ENCODE measurements at places on chromosomes 3 and 15. TPM values are rescaled to one million over a fixed set of nuclear protein-coding genes. Genes with fewer than 3 reads are reported as not detected.

The PGBD4 gene
- total RNA-seq, result 4.7 TPM

The TMEM266 gene
- not detected for total RNA-seq

The FETUB gene
- total RNA-seq, result not detected

The SLC38A3 gene
- total RNA-seq, result not detected

The PIK3CA gene
- total RNA-seq, result 45.5 TPM

The GOLGA6L9 gene
- total RNA-seq, result 3.8 TPM

The REC114 gene
- not detected for total RNA-seq

The TM6SF1 gene
- 0.50 TPM for total RNA-seq

The TRIM71 gene
- not detected for total RNA-seq

The PTX3 gene
- total RNA-seq, result 0.23 TPM

The PRRT3 gene
- 9.8 TPM for total RNA-seq

The GOLGA6L2 gene
- total RNA-seq, result not detected

The TMEM158 gene
- total RNA-seq, result not detected

Measured in CD4-positive, alpha-beta memory T cell (primary cell).